ENCODE measurements at places on chromosomes 3 and 15.
A peak's percentile ranks its signal among the peaks of the same experiment; 100 is the strongest.

GRCh38 chr3:47856669-47857068, 53.7 kb downstream of the DHX30 start:
- DNase-seq = no peak

- no peak for DNase-seq
Measured at GRCh38 chr3:37899101-37899707, 37.5 kb downstream of the CTDSPL start.

GRCh38 chr3:30548600-30548999, 57.8 kb upstream of the TGFBR2 start:
- no peak for DNase-seq

- DNase-seq = peak; percentile 94
Measured at GRCh38 chr3:159787178-159787574, 201.5 kb upstream of the IL12A start.

DNA sequence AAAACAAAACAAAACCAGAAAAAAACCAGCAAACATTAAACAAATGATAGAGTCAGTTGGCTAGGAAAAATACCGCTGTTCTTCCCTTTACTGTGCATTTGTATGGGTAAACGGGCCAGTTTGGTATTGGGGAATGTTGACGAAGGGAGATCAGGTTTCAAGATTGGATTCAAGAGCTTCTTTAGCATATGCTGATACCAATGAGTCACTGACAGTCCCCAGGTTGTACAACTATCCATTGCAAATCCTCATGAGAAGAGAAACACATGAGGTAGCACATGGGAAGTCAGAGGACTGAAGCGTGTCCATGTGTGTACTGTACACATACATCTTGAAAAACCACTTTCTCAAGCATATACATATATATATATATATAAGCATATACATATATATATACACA, 25.6 kb downstream of the TIGIT start:
- DNase-seq = peak; percentile 86

DNA sequence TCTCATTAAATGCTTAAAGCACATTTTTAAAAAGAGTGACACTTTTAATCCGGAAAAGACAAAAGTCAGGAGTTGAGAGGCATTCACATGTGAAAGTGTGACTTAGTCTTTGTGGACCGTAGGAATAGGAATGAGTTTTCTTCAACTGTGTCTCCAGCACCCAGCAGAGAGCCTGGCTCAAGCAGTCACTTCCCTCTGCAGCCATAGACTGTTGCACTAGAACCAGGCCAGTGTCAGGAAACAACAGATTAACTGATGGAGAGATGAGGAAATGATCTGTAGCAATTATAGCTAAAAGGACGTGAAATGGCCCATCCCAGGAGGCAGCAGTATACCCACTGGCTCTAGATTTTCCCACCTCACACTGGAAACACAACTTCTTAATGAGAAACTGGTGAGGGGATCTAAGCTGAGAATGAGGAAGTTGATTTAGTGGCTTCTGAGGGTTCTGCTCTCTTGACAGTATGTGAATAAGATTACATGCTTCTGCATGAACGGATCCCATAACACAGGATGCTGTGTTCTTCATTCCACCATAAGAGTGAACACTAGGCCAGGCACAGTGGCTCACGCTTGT, 19.8 kb downstream of the CFAP92 start:
- no peak for DNase-seq

- no peak for DNase-seq
Measured at GRCh38 chr3:194944526-194944925, 258.8 kb downstream of the FAM43A start.

- peak; percentile 77 for DNase-seq
Measured at GRCh38 chr3:193605876-193606275, 12.9 kb downstream of the OPA1 start.

Measured in mesenchymal stem cell (in vitro differentiated cells and primary cell).